ENCODE measurements at places on chromosomes 11 and 22.

- DNase-seq = no peak
These were observed 50.1 kb upstream of the DKK3 start for GRCh38 chr11:12058425-12059115.

- no peak for DNase-seq
These were observed 9.3 kb downstream of the SMTN start for GRCh38 chr22:31090217-31091085.

DNA sequence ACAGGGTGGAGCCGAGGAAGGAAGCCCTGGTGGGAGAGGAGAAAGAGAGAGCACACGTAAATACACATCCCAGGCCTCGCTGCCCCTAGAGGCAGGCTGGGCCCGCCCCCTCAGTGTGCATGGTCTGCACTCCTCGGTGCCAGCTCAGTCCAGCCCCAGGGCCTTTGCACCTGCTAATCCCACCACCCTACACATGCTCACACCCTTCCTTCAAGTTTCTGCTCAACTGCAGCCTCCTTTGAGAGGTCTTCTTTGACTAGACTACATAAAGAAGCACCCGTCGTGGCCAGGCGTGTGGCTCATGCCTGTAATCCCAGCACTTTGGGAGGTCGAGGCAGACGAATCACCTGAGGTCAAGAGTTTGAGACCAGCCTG lies 5.5 kb downstream of the IL2RB start:
- DNase-seq = no peak

GRCh38 chr11:75626889-75627529 lies 41.8 kb downstream of the MAP6 start:
- no peak for DNase-seq

DNA sequence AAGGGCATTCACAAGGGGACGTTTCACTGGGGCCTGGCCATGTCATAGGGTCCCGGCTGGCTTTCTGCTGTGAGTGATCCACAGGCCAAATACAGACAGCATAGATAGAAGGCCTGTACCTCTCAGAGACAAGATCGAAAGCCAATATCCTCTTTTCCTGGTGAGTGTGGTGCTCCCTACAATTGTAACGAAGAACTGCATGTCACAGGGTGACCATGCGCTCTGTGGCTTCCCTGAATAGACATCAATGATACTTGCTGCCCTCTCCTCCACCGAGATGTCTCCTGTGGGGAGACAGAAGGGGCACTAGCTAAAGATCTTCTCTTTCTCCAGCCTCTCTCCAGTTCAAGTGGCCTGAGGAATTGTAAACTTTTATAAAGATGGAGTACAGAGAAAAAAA lies 226.1 kb upstream of the POU2AF2 start:
- DNase-seq = no peak

GRCh38 chr11:104691129-104691528 lies 207.1 kb downstream of the CASP12 start:
- DNase-seq = no peak

DNA sequence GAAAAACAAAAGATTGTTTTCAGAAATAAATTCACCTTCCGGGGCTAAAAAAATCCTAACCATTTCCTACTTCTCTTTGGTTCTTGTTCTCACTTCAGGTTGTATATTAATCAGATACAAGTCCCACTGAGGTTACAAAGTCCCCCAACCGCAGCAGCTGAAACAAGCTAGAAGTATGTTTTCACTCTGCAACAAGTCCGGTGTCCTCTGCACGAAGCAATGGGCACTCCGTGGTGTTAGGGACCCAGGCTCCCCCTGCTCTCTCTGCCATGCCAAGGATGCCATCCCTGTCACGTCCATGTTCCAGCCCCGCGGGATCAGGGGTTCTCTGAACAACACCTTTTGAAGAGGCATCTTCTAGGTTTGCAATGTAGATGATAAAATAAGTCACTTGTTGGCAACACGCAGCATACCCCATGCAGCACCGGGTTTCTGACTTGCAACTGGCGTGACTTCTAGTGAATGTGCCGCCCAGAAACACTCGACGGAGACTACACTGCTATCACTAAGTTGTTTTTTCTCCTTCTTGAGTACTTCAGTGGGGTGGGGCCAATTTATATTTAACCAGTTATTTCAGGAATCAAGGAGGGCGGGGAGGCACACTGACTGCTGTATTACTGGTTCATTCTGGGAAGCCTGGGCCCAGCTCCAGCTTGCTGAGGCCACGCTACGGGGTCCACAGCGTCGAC lies 25.4 kb upstream of the GSTP1 start:
- DNase-seq = no peak

Measured in globus pallidus (tissue), 1 donor.